ENCODE measurements at places on chromosomes 11 and 22.

GRCh38 chr22:48310740-48311139 is 1516.9 kb downstream of the BRD1 start:
- peak; percentile 8 for DNase-seq

DNA sequence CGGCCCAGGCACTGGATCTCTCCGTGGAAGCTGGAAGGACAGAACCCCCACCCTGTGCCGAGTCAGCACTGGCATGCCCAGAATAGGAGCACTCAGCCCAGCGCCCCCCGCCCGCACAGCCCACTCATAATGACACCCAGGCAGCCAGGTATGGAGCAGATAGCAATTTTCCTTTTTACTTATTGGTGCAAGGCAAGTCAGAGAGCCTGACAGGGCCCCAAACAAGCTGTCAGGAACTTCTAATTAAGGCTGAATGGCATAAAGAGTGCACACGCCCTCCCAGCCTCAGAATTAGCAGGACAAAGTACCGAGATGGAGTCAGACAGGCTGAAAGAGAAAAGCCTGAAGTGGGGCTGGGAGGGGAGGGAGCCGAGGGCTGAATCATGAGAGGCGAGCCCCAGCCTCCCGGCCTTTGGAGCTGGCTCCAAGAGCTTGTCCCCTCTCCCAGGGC is 76.9 kb downstream of the DSCAML1 start:
- no peak for DNase-seq

DNA sequence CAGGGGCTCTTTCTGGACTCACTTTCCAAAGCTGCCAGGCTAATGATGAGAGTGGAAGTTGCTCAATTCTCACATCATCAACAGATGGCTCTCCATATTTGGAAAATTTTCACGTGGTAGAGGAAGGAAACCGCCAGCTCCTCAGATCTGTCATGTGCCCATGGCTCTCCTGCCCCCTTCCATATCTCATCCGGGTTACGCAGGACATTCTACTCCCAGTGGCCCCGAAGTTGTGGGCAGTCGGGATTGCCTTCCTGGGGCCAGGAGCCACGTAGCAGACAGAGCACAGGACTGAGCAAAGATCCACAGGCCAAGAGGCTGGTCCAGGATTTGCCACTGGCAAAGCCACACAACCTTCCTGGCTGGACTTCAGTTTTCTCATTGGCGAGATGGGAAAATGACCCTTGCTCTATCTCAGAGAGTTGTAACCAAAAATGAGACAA is 38.8 kb downstream of the RPUSD4 start:
- no peak for DNase-seq

DNA sequence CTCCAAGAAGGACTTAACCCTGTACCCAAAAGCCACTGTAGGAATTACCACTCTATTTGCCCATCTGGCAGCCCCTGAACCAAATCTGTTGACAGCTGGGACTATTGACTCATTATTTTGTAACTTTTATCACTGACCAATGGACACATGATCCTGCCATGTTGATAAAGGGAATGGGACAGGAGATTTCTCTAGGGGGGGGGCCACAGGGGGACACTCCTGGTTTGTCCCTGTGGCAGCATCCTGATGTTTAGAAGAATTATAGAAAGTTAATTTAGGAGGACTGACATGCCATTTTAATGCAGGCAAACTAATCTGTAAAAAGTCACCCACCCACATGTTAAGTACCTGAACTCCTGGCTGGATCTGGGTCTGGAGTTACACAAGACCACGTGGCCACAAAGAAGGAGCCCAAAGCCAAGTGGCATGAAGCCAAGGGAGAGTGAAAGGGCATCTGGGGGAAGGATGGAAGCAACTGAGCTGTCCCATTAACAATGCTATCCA is 558.1 kb downstream of the ETS1 start:
- DNase-seq: peak; percentile 55

- no peak for DNase-seq
Measured at GRCh38 chr11:101466352-101466751, 117.5 kb downstream of the TRPC6 start.

GRCh38 chr11:118913411-118914125 is 12.2 kb downstream of the BCL9L start:
- DNase-seq: no peak

GRCh38 chr22:50209893-50210292 is 9.1 kb downstream of the SELENOO start:
- no peak for DNase-seq

DNA sequence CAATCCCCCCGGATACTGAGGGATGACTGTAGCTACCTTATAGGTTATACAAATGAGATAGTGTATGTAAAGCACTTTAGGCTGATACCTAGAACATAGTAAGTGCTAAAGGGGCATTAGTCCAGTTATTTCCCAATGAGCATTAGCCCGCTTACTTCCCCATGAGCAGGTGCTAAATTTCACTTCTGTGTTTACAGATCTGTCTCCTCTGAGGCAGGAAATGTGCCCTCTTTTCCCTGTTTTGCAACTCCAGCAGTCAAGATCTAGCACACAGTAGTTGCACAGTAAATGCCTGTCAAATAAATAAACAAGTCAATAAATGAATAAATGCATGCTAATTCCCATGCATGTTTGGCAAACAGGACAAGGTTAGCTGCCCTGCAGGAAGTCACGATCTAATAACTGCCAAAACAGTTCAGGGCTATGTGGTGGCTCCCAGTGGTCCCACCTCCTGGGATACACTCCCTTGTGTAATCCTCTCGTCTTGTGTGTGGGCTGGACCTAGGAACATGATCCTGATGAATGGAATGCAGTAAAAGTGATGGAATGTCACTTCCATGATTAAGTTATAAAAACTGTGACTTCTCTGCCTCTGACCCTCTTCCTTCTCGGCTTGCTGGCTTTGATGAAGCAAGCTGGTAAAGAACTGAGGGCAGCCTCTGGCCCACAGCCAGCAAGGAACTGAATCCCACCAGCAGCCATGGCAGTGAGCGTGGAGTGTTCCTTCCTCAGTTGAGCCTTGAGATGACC is 459.0 kb downstream of the SOX6 start:
- no peak for DNase-seq

GRCh38 chr11:131579932-131580387 is 209.5 kb downstream of the NTM start:
- peak; percentile 71 for DNase-seq

DNA sequence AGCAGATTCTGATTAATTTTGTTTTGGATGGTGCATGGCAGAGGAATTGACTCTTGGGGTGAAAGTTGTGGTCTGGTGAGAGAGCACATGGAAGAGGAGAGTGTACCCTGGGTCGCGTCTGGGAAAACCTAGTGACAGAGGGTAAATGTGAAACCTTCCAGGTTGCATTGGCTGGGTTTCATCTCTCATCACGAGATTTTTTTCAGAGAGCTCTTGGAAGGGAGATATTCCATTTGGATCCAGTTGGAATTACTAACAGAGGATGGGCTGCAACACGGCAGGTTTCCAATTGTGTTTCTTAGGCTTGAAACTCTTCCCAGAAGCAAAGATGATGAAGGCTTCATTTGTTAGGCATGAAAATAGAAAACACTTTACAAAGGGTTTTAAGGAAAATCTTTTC is 109.7 kb upstream of the MTMR2 start:
- DNase-seq: no peak

- no peak for DNase-seq
Measured at GRCh38 chr11:199782-200181, 6.9 kb downstream of the SCGB1C1 start.

DNA sequence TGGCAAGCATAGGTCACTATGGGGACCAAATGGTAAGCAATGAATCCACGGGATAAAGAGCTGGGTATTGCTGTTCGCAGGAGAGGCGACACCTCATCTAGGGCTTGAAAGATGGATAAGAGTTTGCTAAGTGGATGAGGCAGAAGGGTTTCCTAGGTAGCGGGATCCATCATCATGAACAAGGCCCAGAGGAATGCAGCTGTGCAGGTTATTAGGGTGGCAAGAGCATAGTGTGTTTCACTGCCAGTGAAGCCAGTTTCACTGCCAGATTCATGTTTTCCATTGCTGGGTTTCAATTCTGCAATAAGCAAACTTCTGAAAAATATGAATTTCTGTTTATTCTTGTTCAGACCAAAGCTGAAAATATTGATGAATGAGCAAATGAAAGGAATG is 27.2 kb downstream of the WEE1 start:
- DNase-seq: no peak

DNA sequence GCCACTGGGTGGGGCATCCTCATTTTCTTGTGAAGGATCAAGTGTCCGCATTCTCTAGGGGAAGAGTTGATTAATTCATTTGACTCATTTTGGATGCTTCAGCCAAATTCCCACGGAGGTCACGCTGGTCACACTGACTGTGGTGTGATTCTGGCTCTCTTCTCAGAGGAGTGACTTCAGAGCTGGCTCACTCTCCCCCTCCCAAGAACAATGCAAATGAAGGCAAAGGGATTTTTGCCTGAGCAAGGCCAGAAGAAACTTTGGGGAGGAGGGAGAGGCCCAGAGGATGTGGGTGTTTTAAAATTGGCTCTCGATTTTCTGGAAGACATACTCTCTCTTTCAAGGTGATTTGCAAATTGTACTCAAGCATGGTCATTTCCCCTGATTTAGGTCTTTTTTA is 51.1 kb upstream of the LMO2 start:
- DNase-seq: no peak

- DNase-seq: no peak
Measured at GRCh38 chr22:39805117-39805516, 88.4 kb downstream of the ENTHD1 start.

DNA sequence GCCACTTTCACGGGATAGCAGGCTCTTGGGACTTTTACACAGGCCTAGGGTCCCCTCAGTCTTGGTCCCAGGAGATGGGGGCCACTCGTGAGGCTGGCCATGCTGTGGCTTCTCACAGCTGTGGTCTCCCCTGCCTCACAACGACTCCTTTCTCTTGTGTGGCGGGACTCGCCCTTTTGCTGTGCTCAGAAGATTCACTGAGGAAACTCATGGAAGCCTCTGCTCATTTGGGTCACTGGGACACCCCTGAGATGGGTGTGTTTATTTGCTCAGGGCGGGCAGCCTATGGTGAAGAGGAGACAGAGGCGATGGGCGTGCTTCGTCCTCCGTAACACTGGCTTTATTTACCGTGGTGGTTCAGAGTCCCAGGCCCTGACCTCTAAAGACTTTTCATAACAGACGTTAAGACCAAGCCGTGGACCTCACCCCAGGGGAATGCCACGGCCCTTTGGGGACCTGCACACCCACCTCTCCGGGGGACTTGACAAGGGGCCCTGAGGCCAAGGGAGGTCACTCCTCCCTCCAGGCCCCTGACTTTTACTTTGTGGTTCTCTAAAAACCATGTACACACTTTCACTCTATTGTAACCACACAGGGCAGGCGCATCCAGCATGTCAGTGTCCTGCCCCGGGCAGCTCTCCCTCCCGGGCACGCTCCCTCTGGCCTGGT is 15.5 kb downstream of the TEF start:
- no peak for DNase-seq

- no peak for DNase-seq
Measured at GRCh38 chr11:114293201-114293711, 2.9 kb upstream of the NNMT start.

- DNase-seq: no peak
Measured at GRCh38 chr11:60078745-60079144, 9.7 kb upstream of the MS4A2 start.

DNA sequence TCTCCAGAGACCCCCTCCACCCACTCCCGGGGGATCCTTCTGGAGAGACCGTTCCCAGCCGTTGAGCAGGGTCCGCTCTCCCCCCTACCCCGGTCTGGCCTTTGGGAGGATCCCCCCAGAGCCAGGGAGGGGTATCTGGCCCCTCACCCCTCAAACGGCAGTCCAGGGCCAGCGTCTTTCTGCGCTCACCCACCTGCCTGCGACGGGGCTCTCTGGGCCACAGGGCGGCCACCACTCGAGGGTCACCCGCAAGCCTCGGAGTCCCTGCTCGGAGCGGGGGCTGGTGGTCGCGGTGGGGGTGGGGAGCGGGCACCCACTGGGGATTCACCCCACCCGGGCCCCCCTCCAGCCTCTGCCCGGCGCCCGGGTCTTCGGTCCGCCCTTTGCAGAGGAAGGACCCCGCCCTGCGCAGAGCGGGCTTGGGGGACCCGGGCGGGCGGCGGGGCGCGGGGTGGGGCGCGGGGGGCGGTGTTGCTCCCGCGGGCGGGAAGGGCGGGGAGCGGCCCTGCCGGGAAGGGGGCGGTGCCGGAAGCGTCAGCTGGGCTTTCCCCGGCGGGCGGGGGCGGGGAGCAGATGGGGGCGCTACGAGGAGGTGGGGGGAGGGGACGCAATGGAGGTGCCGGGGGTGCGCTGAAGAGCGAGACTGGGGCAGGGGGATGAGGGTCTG is 16.6 kb downstream of the CRELD2 start:
- DNase-seq: no peak

DNA sequence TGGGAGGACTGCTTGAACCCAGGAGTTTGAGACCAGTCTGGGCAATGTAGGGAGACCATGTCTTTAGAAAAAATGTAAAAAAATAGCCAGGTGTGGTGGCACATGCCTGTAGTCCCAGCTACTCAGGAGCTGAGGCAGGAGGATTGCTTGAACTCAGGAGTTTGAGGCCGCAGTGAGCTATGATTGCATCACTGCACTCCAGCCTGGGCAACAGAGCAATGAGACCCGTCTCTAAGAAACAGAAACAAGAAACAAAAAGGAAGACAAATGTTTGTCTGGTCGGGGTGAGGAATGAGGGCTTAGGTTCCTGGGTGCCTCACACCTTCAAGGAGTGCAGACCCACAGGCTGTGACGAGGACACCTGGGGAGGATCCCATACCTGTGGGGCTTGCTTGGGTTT is 191.9 kb downstream of the CEP164 start:
- DNase-seq: no peak

DNA sequence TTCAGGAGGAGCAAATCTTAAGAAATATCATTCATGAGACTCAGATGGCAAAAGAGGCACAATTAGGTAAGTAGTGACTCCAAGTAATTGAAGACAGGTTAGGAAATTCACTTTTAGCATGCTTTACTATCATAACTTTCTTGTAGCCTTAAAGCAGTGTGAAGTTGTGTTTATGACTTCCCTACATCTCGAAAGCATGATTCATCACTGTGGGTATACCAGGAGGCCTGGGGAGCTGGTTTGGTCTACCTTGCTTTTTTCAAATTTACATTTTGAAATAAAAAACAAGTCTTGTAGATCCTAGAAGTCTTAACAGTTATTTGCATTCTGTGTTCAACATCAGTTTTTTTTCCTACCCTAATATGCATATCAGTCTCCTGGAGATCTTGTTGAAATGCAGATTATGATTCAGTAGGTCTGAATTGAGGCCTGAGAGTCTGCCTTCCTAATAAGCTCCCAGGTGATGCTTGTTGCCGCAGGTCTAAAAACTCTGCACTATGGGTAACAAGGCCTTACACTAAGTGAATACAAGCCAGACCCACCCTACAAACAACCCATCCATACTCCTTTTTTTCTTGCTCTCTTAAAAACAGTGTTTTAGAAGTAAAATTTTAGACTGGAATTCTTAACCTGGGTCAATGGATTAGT is 41.4 kb downstream of the TTC17 start:
- no peak for DNase-seq

Measured in NCI-H524 treated with DMSO at 0.1 percent for 48 hours (cell line).